ENCODE measurements at places on chromosomes 3 and 15.

DNA sequence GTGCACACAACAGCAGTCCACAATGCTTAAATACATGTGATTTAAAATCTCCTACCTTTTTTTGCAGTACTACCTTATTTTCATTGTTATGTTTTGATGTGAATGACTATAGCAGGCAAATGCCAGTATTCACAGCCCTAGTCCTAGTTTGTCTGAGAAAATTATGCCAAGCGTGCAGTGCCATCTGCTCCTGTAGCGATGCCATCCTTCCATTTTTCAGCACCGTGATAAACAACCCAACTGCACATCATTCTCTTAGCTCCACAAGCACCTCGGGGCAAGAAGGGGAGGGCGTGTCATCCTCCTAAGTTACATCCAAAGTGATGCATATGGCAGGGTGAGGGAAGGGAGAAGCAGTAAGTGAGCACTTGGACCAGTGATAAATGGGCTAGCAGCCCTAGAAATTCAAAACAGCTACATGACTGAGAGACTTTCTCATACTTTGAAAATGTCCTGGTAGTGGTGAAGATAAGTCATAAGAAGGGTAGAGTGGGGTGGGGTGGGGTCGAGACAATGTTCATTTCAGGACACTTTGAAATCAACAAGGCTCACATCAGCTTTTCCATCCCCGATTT lies 198.8 kb downstream of the LSAMP start:
- no peak for DNase-seq

DNA sequence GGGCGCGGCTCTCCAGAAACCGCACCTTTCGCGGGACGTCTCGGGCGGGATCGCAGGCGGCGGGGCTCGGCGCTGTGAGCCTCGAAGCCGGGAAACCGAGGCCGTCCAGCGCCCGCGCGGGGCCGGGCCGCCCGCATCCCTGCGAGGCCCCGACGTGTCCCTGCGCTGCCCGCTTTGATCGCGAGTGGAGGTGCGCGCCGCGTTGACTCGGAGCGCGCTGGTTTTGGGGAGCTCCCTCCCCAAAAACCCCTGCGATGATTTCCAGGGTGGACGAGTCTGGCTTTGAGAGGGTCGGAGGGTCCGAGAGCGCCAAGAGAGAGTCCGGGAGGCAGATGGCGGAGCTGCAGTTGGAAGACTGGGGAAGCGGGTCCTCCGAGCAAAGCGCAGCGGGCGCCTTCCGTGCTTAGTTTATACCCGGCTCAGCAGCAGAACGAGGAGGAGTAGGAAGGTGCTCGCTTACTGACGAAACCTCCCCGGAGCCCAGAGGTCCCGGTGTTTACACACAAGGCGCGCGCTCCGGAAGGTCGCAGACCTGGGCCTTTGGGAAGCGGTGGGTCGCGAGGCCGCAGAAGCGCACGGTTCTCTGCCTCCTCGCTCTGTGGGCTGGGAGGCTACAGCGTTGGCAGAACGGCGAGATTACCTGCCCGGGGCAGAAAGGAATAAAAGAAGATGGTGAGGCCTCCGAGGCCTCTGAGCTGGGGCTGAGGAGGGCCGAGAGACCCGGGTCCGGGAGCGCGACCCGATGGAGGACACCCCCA lies 687 bp downstream of the ALDH1A3 start:
- DNase-seq, result no peak

GRCh38 chr3:146313031-146313745 lies 62.3 kb upstream of the PLSCR4 start:
- no peak for DNase-seq

GRCh38 chr3:182650568-182651128 lies 142.7 kb upstream of the ATP11B start:
- no peak for DNase-seq

DNA sequence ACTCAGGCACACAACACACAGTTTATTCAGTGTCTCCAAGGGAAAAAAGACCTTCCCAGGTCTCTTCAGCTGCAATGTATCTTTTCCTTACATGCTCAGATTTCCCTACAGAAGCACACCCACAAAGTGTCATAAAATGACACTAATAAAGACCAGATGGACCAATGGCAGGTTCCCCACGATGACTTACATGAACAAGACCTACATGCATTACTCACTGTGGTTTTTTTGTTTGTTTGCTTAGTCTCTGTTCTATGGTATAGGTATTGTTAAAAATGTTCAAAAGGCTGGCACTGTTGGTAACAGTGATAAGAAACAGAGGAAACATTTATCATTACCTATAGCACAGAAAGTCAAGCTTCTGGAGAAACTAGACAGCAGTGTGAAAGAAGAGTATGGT lies 318.2 kb upstream of the TMCO5A start:
- DNase-seq, result no peak

DNA sequence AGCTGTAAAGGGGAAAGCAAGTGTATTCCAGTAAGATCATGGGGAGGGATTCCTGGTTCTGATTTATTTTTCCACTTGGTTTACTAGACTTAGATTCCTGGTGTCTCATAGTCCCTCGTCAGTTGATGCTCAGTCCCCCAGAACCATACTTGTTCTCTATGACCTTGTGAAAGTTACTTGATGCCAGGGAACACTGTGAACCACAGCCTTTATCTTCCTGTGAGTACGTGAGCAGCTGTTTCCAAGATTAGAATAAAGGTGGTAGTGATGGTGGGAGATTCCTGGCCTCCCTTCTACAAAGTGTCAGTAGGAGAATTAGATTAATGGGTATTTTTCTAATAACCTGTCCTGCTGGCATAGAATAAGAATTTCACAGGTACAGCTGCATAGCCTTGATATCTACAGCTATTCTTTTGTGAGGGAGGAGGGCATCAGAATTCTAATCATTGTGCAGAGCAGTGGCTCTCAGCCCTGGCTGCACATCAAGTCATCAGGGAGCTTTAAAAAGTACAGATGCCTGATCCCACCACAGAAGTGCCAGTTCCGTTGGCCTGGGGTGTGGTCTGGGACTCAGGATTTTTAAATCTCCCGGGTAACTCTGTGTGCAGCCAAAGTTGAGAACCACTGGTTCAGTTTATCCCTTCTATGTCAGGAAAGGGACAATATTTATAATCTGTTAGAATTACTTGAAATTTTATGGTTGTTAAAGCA lies 20.0 kb downstream of the GPD1L start:
- DNase-seq, result no peak

GRCh38 chr3:73621388-73621787 lies 3.4 kb downstream of the PDZRN3 start:
- no peak for DNase-seq

- no peak for DNase-seq
Observed at GRCh38 chr3:43490640-43491185, 131.1 kb downstream of the ANO10 start.

- no peak for DNase-seq
Observed at GRCh38 chr3:114122027-114122709, 56.7 kb downstream of the DRD3 start.

- DNase-seq, result no peak
Observed at GRCh38 chr15:64205202-64205601, 42.4 kb upstream of the PPIB start.

Data from NK-92 treated with Interleukin-12 subunit alpha and Interleukin-12 subunit beta, amount 100 ng/mL, for 24 hours (cell line).